ENCODE measurements at places on chromosomes 6 and 20.
A peak's percentile ranks its signal among the peaks of the same experiment; 100 is the strongest.

DNA sequence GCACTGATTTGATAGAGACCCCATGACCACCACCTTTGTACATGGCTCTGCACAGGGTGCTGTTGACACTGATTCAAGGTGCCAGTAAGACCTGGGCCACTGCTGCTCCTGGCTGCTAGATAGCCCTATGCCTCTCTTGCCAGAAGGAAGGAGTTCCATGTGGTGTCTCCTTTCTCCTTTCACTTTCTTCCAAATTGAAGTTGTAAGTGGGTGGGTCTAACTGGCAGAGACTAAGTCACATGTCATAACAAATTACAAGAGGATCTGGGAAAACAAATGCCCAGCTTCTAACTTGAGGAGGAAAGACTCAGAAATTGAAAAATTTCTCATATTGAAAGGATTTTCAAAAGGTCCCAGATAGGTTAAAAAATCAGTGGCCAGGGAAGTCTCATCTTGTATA lies 116.8 kb downstream of the TFAP2B start:
- no peak overlapping the region for H3K4me3 ChIP-seq
- H3K27ac ChIP-seq: no peak overlapping the region
- no peaks in the 10 kb centered on the region for H3K27me3 ChIP-seq
- no peak for DNase-seq
- no peaks in the 10 kb centered on the region for H3K36me3 ChIP-seq

- H3K4me1 ChIP-seq: peaks cover 5% of the 10 kb centered on the region
- H3K36me3 ChIP-seq: no peaks in the 10 kb centered on the region
- DNase-seq: no peak
- no peak overlapping the region for H3K4me3 ChIP-seq
Observed at GRCh38 chr20:50043573-50044352, 61.0 kb downstream of the SNAI1 start.

- peaks cover 5% of the 10 kb centered on the region for H3K4me1 ChIP-seq
- no peaks in the 10 kb centered on the region for H3K36me3 ChIP-seq
- H3K27me3 ChIP-seq: peaks cover 14% of the 10 kb centered on the region
- no peak for DNase-seq
Observed at GRCh38 chr20:2519115-2519809, 10.5 kb upstream of the ZNF343 start.

DNA sequence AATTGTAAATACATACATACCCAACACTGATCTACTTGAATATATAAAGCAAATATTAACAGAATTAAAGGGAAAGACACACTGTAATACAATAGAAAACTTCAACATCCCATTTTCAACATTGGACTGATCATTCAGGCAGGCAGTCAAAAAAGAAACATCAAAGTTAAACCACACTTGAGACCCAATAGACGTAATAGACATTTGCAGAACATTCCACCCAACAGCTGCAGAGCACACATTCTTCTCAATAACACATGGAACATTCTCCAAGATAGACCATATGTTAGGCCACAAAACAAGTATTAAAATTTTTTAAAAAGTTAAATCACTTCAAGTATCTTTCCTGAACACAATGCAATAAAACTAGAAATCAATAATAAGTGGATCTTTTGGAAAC lies 698.2 kb downstream of the COL12A1 start:
- no peaks in the 10 kb centered on the region for H3K4me1 ChIP-seq
- no peak overlapping the region for H3K27ac ChIP-seq
- H3K4me3 ChIP-seq: no peak overlapping the region
- H3K27me3 ChIP-seq: no peaks in the 10 kb centered on the region

GRCh38 chr6:11592294-11592906 lies 54.9 kb downstream of the TMEM170B start:
- H3K36me3 ChIP-seq: no peaks in the 10 kb centered on the region
- H3K4me1 ChIP-seq: no peaks in the 10 kb centered on the region
- DNase-seq: no peak
- H3K27me3 ChIP-seq: no peaks in the 10 kb centered on the region
- H3K4me3 ChIP-seq: no peak overlapping the region
- no peak overlapping the region for H3K27ac ChIP-seq

GRCh38 chr6:75608304-75608703 lies 6.6 kb downstream of the SENP6 start:
- H3K27me3 ChIP-seq: no peaks in the 10 kb centered on the region
- H3K36me3 ChIP-seq: peaks cover 6% of the 10 kb centered on the region
- H3K4me1 ChIP-seq: peaks cover 49% of the 10 kb centered on the region
- no peak overlapping the region for H3K4me3 ChIP-seq

- no peak overlapping the region for H3K4me3 ChIP-seq
- no peaks in the 10 kb centered on the region for H3K27me3 ChIP-seq
- no peaks in the 10 kb centered on the region for H3K4me1 ChIP-seq
Observed at GRCh38 chr6:161359618-161359945, 85.7 kb upstream of the AGPAT4 start.

- no peak for DNase-seq
- H3K4me3 ChIP-seq: no peak overlapping the region
- no peak overlapping the region for H3K27ac ChIP-seq
- no peaks in the 10 kb centered on the region for H3K27me3 ChIP-seq
Observed at GRCh38 chr6:116446399-116446798, 14.8 kb upstream of the CALHM6 start.

DNA sequence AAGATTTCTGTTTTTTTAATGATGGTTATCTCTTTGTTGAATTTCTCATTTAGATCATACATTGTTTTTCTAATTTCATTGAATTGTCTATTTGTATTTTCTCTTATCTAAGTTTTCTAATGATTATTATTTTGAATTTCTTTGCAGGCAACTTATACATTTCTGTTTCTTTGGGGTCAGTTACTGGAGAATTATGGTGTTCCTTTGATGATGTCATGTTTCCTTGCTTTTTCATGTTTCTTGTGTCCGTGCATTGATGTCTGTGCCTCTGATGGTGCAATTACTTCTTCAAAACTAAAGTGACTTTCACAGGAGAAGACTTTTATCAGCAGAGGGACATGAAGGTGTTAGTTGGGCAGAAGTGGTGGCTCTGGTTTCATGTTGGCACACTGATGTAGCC lies 270.7 kb upstream of the MOCS1 start:
- no peak for DNase-seq
- no peaks in the 10 kb centered on the region for H3K4me1 ChIP-seq
- H3K4me3 ChIP-seq: no peak overlapping the region
- H3K36me3 ChIP-seq: no peaks in the 10 kb centered on the region

DNA sequence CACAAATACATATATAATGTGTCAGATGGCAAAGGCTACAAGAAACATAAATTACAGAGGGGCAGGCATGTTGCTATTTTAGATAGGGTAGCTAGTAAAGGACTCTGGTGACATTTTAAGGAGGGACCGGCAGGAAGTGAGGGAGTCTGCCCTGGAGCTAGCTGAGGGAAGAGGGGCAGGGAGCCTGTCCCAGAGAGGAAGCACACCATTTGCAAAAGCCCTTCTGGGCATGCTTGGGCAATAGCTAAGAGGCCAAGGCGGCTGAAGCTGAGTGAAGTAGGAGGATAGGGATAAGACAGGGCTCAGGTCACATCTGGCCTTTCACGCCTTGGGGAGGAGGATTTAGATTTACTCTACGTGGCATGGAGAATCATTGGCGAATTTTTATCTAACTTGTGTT lies 96.2 kb downstream of the RTN4IP1 start:
- no peaks in the 10 kb centered on the region for H3K27me3 ChIP-seq
- H3K36me3 ChIP-seq: peaks cover 57% of the 10 kb centered on the region
- H3K27ac ChIP-seq: no peak overlapping the region
- DNase-seq: no peak
- H3K4me3 ChIP-seq: no peak overlapping the region

DNA sequence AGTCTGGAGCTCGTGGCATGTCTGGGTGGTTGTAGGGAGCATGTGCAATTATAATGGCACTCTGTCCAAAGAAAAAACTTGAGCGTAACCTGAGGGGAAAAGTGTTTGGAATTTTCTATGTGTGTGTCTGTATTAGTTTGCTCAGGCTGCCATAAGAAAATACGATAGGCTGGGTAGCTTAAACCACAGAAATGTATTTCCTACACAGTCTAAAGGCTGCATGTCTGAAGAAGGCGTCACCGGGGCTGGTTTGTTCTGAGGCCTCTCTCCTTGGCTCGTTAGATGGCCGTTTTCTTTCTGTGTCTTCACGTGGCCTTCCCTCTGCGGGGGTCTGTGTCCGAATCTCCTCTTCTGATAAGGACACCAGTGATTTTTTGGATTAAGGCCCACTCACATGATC lies 59.0 kb downstream of the IGF2R start:
- peaks cover 75% of the 10 kb centered on the region for H3K4me1 ChIP-seq
- H3K27me3 ChIP-seq: no peaks in the 10 kb centered on the region
- DNase-seq: peak; percentile 64
- peaks cover 74% of the 10 kb centered on the region for H3K36me3 ChIP-seq
- H3K4me3 ChIP-seq: no peak overlapping the region

- no peak overlapping the region for H3K27ac ChIP-seq
- no peak overlapping the region for H3K4me3 ChIP-seq
- DNase-seq: no peak
Observed at GRCh38 chr6:42509765-42510164, 54.1 kb upstream of the UBR2 start.

- no peaks in the 10 kb centered on the region for H3K27me3 ChIP-seq
- no peak overlapping the region for H3K4me3 ChIP-seq
- peaks cover 86% of the 10 kb centered on the region for H3K36me3 ChIP-seq
- no peak for DNase-seq
Observed at GRCh38 chr20:50943069-50943468, 11.8 kb upstream of the ADNP start.

- DNase-seq: no peak
- no peak overlapping the region for H3K4me3 ChIP-seq
- H3K27me3 ChIP-seq: no peaks in the 10 kb centered on the region
- H3K36me3 ChIP-seq: no peaks in the 10 kb centered on the region
- H3K4me1 ChIP-seq: no peaks in the 10 kb centered on the region
Observed at GRCh38 chr6:140957386-140957785, 1175.3 kb upstream of the GJE1 start.

DNA sequence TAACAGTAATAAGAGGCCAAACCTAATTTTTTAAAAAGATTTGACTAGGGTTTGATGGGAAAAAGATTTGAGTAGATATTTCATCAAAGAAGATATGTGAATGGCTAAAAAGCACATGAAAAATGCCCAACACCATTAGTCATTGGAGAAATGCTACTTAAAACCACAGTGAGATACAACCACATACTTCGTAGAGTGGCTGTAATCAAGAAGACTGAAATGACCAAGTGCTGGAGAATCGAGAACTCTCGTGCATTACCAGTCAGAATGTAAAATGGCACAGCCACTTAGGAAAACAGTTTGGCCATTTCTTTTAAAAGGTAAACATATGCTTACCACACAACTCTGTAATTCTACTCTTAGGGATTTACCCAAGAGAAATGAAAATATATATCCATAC lies 175.5 kb downstream of the EYA2 start:
- no peaks in the 10 kb centered on the region for H3K27me3 ChIP-seq
- H3K4me3 ChIP-seq: no peak overlapping the region
- H3K27ac ChIP-seq: no peak overlapping the region
- DNase-seq: no peak
- no peaks in the 10 kb centered on the region for H3K4me1 ChIP-seq

GRCh38 chr6:104411302-104411701 lies 448.4 kb downstream of the HACE1 start:
- H3K27ac ChIP-seq: no peak overlapping the region
- no peak overlapping the region for H3K4me3 ChIP-seq
- H3K36me3 ChIP-seq: no peaks in the 10 kb centered on the region
- H3K27me3 ChIP-seq: no peaks in the 10 kb centered on the region
- no peaks in the 10 kb centered on the region for H3K4me1 ChIP-seq

GRCh38 chr6:126716032-126716431 lies 376.1 kb downstream of the CENPW start:
- no peaks in the 10 kb centered on the region for H3K27me3 ChIP-seq
- H3K27ac ChIP-seq: no peak overlapping the region
- H3K36me3 ChIP-seq: no peaks in the 10 kb centered on the region
- H3K4me3 ChIP-seq: no peak overlapping the region
- no peaks in the 10 kb centered on the region for H3K4me1 ChIP-seq

- H3K36me3 ChIP-seq: no peaks in the 10 kb centered on the region
- H3K27me3 ChIP-seq: no peaks in the 10 kb centered on the region
- H3K4me3 ChIP-seq: no peak overlapping the region
- H3K27ac ChIP-seq: no peak overlapping the region
- H3K4me1 ChIP-seq: no peaks in the 10 kb centered on the region
Observed at GRCh38 chr6:156419594-156419993, 357.6 kb upstream of the ARID1B start.

DNA sequence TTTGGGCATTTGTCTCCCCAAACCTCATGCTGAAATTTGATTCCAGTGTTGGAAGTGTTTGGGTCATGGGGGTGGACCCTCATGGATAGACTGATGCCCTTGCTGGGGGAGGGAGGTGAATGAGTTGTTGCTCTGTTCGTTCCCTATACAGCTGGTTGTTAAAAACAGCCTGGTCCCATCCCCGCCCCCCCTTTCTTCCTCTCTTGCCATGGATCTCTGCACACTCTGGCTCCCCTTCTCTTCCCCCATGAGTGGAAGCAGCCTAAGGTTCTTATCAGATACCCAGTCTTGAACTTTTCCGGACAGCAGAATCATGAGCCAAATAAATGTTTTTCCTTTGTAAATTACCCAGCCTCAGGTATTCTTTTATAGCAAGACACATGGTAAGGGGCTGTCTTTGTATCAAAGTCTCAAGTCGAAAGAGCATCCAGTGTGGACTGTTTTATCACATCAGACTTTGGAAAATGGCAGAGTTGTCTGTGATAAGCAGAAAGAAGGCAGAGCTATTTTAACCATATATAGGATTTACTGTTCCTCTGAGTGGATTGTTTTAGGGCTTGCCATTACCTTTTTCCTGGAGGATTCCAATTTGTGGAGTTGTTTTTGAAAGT lies 31.2 kb downstream of the SLC9A8 start:
- DNase-seq: no peak
- H3K27ac ChIP-seq: no peak overlapping the region
- peaks cover 38% of the 10 kb centered on the region for H3K36me3 ChIP-seq
- H3K4me3 ChIP-seq: no peak overlapping the region
- H3K4me1 ChIP-seq: no peaks in the 10 kb centered on the region

GRCh38 chr6:26030716-26031115 lies 56.5 kb upstream of the HFE start:
- H3K4me3 ChIP-seq: peak overlapping the region; percentile 67
- peak overlapping the region; percentile 97 for H3K27ac ChIP-seq
- no peak for DNase-seq
- peaks cover 53% of the 10 kb centered on the region for H3K4me1 ChIP-seq
- no peaks in the 10 kb centered on the region for H3K27me3 ChIP-seq

DNA sequence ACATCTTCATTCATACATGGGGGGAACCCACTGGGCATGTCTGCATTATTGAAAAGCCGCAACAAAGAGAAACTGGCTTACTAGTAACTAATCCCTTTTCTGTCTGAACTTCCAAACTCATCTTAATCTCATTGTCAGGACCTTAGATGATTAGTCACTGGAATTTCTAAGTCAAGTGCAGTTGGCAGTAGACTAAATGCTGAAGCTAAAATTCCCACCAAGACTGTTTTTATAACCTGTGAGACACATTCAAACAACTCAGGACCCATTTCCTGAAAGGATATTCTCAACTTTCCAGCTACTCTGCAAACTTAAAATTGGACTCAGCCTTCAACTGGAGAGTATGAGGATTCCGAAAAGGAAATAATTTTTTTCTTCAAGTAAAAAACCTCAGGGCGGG lies 94.8 kb upstream of the SCAF8 start:
- no peaks in the 10 kb centered on the region for H3K4me1 ChIP-seq
- H3K4me3 ChIP-seq: no peak overlapping the region
- no peaks in the 10 kb centered on the region for H3K36me3 ChIP-seq
- DNase-seq: no peak
- no peak overlapping the region for H3K27ac ChIP-seq
- H3K27me3 ChIP-seq: no peaks in the 10 kb centered on the region

- peaks cover 9% of the 10 kb centered on the region for H3K36me3 ChIP-seq
- H3K4me1 ChIP-seq: no peaks in the 10 kb centered on the region
- no peaks in the 10 kb centered on the region for H3K27me3 ChIP-seq
- no peak for DNase-seq
- no peak overlapping the region for H3K4me3 ChIP-seq
Observed at GRCh38 chr6:41814629-41815028, 27.1 kb downstream of the TOMM6 start.

Measured in DND-41 (cell line).